ENCODE measurements at places on chromosomes 6 and 20.

DNA sequence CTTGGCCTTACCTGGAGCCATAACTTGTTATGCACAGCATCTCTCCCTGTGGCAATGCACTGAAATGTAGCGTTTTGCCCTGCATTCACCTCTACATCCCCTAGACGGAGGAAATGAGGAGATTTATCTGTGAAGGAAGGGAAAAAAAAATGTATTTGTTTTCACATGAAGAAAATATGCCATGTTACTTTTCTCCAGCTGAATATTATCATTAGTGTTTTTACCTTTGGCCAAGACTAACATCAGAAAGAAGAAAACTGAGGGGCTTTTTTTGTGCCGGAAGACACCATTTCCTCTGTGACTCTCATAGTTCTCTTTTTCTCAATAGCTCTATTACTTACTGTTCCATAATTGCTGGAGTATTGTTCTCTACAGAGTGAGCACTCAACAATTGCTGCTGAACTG lies 280.4 kb downstream of the PTPRK start:
- no peak for DNase-seq

GRCh38 chr20:32289661-32290431 lies 12.4 kb downstream of the KIF3B start:
- DNase-seq = no peak

DNA sequence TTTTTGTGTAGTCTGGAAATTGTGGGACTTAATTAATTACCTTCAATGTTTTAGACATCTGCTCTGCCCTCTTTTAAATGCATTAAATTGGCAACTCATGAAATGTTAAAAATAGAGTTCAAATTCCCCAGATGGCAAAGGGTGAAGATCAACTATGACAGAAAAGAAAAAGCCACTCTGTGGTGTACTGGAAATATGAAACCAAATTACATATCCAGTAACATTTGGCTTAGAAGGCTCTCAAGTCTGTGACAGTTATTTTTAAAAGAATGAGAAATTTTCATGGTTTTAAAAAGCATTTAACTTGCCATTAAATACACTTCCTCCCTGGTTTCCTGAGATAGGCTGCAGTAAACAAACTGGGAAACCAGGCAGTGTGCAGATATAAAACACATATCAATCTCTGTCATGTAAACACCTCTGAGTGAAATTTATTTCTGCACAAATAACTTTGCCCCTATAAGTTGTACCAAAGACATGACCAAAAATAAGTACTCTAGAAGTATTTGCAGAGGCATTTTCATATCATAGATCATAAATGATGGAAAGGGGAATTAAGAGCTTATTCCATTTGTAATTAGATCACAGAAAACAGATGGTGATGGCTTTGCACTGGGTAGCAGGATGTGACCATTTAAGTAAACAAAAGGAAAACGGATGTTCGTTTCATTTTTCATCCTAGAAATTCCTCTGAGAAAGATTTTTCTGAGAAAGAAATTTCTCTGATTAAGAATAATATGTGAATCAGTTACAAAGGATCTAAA lies 360.1 kb downstream of the SAMD5 start:
- DNase-seq = no peak

- no peak for DNase-seq
Measured at GRCh38 chr6:107192830-107193229, 77.5 kb upstream of the BEND3 start.

DNA sequence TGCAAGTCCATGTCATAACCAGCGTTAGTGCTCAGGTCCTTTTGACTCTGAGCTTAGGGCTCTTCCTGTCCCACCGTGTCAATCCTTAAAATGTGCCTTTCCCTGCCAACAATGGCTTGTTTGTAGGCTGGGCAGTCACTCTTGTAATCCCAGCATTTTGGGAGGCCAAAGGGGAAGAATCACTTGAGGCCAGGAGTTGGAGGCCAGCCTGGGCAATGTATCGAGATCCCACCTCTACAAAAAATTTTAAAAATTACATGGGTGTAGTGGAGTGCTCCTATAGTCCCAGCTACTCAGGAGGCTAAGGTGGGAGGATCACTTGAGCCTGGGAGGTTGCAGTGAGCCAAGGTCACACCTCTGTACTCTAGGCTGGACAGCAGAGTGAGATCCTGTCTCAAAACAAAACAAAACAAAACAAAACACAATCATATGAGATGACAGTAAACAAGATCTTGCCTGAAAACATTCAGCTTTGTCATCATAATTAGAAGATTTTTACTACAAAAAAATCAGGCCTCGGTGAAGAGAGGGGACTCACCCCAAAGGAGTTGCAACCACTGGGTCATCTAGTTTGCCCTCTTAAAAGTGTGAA lies 52.5 kb upstream of the SLC32A1 start:
- DNase-seq = no peak

- DNase-seq = no peak
Measured at GRCh38 chr20:13455713-13456112, 183.0 kb downstream of the TASP1 start.

DNA sequence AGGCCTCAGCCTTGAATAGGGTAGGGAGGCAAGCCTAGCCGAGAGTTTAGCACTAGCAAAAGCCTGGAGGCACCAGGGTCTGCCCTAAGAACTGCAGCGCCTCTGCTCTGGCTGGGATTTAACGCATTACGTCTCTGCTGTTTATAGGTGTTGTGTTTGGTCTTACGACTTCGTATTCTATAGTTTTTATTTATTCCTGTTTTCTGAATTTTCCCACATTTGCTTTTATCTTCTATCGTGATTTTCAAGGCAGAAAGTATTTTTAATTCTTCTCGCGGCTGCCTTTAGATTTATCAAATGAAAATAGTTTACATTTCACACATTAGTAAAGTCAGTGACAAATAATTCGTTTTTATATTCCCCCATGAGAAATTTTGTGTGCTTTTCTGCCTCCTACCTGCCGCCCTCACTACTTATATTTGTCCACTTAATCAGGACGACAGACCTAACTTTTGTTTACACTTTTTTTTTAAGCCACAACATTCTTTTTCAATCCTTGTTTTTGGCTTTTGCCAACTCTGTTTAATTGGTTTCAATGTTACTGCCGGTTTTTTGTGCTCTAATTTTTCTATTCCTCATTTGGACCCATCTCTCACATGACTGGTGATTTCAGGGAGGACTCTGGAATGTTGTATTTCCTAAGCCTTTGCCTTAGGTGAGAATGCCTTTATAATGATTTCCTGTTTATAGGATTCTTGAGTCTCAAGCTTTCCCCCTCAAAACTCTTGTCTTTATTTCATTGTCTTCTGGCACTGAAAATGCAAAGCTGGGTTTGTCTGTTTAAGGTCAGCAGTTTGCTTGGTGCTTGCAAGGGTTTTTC lies 1.3 kb upstream of the LZTS3 start:
- no peak for DNase-seq

DNA sequence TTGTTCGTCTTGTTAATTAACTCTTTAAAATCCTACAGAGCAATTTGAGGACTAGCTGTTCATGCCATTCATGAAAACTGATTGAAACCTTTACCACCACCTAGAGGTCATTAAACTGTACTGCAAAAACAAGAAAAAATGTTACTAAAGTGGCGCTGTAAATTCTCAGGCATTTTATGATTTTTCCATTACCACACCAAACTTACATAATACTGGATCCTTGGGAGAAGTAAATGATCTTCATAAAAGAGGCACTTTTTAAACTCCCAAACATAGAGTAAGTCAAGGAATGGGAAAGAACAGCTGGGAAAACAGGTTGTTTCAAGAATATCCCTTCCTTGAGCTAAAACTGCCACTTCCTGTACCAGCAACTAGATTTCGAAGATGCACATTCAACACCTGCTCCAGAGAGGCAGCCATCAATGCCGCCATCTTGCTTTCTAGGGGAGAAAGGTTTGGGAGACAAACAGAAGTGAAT lies 54.3 kb downstream of the MYLIP start:
- peak; percentile 61 for DNase-seq

DNA sequence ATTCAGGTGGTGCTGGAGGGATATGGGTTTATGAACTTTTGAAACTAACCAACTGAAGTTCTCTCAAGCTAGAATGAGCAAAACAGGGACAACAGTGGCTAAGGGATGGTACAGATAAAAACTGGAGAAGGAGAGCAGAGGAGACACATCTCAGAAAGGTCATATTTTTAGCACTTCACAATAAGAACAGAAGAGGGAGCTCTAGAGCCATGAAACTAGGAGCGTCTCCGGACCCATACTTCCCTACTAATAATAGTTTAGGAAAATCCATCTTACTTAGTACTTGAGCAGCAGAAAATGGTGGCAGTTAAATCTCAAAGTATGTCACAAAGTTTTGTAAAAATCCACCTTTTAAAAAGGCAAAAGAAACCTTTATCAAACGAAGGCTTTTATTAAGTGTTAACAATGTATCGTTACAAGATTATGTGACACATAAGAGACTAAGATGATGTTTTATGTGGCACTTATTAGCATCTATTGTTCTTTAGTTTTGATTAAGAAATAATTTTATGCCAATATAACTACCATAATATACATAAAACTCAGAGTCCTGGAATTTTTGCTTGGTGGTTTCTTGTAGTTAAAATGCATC lies 278.6 kb downstream of the TBC1D32 start:
- peak; percentile 35 for DNase-seq

DNA sequence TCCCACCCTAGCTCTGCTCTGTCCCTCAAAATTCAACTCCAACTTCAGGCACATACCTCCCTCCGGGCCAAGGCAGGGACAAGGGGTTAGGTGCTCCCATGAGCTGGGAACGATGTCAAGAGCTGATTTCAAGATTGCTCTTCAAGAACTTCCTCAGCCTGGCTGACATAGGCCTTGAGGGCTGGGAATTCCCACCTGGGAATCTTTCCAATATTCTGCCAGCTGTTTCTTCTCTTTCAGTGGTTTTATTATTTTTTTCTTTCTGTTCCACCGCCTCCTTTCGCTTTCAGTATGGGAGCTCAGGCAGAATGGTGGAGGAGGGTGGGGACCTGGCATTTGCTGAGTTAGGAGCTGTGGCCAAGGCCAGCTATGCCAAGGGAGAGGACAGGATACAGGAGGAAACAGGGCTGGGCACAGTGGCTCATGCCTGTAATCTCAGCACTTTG lies 33.7 kb downstream of the SRSF3 start:
- DNase-seq = no peak

DNA sequence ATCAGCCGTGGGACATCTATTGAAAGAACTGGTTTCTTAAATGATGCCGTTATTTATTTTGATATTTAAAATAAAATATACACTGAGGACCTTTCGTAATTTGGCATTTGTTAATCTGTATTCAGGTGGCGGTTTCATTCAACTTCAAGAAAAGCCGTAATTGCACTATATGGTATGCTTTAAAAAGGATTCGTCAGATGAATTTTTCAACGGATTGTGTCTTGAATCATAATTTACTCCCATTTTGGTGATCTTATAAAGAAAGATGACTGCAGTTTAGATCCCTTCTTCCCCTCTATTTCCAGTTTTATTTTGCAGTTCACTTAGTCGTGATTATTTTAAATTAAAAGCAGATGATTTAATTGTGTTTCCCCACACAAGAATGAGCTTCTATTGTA lies 761 bp downstream of the KLHL32 start:
- DNase-seq = no peak

- DNase-seq = no peak
Measured at GRCh38 chr20:53898556-53898931, 171.8 kb downstream of the BCAS1 start.

DNA sequence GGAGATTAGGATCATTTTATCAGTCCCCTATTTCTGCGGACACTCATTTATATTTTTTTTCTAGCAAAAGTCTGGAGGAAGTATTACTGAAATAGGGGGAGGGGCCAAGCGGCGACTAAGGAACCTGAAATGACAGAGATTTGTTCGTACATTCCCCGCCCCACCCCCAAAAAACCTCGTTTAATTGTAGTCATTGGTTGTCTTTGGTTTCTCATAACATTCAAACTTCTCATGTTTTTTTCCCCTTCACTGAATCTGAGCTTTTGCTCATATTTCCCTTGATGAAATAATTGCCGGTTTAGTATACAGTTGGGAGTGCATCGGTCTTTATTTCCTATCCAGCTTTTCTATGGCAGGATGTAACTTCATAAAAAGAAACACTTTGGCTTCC lies 768 bp upstream of the FYN start:
- peak; percentile 65 for DNase-seq

- DNase-seq = peak; percentile 54
Measured at GRCh38 chr6:26400626-26401025, 1.4 kb upstream of the BTN3A1 start.

GRCh38 chr20:32113591-32114260 lies 4.2 kb downstream of the TM9SF4 start:
- DNase-seq = no peak

DNA sequence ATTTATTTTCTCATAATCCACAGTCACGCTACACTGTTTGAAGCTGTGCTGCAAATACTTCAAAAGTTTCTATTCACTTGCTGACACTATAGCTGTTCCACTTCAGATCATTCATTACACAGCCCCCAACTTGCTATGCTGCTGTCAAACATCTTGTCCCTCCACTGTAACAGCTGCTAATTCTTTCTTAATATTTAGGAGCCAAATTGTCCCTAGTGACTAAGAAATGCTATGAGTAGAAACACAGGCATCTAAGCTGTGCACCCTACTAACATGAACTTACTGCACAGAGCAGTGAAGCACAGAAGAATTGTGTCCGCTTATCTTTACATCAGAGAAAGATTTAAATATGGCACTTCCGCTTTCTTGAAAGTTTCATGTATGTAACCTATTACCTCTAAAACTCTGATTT lies 91.3 kb downstream of the PDE10A start:
- DNase-seq = no peak

- DNase-seq = no peak
Measured at GRCh38 chr20:50493881-50494253, 16.3 kb upstream of the PTPN1 start.

- DNase-seq = no peak
Measured at GRCh38 chr6:64376394-64376793, 740.8 kb downstream of the PHF3 start.

GRCh38 chr6:42179945-42180313 lies 6.8 kb downstream of the GUCA1A start:
- DNase-seq = no peak

DNA sequence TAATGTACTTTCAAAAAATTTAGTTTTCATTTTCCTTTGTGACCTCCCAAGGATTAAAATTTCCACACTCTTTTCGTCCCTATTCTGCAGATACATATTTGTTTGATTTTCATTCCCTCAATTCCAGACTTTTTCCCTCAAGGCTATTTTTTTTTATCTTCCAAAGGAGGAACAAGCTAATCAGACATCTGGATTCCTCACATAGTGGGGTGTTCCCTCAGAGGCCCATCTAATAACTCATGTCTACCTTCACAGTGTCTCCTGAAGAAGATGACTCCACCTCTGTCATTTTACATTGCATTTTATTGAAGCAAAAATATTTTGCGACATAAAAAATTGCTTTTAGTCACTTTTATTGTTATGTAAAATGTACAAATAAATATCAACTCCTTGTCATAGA lies 122.2 kb downstream of the RFPL4B start:
- DNase-seq = no peak

DNA sequence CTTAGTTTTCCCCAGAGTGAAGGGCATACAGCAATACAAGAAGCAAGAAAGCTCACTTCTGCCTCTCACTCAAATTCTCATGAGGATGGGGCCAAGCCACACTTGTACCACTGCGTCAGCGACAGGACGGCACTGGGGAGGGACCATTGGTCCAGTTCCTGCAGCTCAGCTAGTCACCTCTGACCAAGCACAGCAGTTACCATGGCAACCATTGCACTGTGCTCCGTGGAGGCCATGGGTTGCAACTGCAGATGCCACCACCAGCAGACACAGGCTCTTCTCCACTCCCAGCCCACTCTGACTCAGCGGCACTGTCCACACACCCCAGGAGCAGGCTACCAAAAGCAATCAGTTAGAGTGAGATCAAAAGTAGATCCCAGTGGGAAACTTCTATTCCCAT lies 441.1 kb upstream of the ARID1B start:
- peak; percentile 32 for DNase-seq
